ENCODE measurements at places on chromosomes 7 and 10.

DNA sequence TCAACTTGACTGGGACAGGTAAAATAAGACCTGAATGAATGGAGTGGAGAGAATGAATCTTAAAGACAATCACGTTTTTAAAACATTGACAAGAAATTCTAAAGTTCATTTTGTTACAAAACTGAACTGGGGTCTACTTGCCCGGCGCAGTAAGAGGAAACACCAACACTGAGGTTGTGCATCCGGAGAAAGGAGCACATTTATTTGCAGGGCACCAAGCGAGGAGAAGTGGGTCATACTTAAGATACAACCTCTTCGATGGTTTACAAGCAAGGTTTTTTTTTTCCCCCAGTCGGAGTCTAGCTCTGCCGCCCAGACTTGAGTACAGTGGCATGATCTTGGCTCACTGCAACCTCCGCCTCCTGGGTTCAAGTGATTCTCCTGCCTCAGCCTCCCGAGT is 3.4 kb upstream of the REPIN1 start:
- DNase-seq, result no peak

DNA sequence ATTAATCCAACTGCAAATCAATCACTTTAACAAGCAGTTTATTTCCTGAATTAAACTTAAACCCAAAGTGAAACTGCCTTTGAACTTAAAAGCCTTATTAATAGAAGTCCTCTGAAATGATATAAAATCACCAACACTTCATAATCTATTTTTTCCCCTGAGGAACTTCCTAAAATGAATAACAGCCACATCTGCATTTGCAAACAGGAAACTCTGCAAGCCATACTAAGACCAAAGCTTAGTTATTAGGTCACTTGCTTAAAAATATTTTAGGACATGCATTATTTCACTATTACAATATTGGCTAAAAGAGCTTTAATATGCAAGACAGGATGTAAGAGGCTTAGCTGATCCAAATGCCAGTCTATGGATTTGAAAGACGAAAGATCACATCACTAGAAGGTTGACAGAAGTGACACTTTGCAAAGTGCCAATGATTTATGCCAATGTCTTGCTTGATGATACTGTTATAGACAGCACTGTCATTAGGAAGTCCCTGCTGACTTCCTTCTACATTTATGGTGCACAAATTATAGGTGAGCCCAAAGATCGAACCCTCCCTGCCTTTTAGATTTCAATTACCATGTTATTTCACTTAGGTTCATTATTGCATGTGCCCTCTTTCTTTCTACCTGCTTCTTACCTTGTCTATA is 99.9 kb upstream of the SKAP2 start:
- DNase-seq, result no peak

- DNase-seq, result no peak
Observed at GRCh38 chr7:101299511-101300464, 21.8 kb downstream of the IFT22 start.

GRCh38 chr10:33005322-33006301 is 47.6 kb upstream of the ITGB1 start:
- peak; percentile 98 for DNase-seq

DNA sequence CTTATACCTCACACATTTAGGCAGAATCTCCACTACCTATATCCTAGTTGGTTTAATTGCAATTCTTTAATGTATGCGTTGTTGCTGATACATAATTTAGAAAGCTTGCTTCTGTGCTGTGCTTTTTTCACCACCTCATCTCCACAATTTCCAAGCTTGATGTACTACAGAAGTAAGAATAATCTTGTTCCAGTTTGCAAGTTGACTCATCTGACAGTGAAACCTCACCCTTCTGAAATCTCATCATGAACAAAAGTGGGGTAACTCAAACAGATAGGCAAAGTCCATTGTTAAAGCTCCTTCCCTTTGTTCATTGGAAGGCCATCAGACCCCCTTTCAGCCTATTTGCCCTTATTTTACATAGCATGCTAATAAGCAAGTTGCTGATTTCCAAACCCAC is 13.6 kb downstream of the EIF4EBP2 start:
- DNase-seq, result peak; percentile 10

DNA sequence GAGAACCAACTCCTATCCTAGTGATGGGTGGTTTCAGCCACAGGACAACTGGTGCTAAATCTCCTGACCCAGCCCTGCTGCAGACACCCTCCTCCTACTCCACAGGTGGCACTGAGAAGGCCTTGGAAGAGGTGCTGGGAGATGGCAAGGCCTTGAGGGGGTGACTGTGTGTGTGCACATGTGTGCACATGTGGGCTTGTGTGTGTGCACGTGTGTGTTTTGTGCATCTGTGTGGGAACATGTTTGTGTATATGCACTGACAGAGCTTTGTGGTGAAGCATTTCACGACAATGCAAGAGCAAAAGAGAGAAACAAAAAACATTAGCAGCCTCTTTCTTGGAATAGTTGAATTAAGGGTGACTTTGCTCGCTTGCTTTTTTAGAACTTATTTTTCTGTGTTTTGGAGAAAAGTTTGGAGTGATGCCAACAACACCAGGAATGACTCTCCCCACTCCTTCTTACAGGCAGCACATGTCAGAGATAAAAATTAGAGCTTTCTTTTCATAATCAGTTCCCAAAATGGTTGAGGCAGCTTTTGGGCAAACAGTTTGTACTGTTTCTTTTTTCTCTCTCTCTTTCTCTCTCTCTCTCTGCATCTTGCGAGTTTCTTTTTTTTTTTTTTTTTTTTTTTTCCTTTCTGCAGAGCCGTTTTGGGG is 69.5 kb downstream of the SEC61G start:
- no peak for DNase-seq

GRCh38 chr10:100155936-100156335 is 29.9 kb downstream of the ERLIN1 start:
- DNase-seq, result no peak

DNA sequence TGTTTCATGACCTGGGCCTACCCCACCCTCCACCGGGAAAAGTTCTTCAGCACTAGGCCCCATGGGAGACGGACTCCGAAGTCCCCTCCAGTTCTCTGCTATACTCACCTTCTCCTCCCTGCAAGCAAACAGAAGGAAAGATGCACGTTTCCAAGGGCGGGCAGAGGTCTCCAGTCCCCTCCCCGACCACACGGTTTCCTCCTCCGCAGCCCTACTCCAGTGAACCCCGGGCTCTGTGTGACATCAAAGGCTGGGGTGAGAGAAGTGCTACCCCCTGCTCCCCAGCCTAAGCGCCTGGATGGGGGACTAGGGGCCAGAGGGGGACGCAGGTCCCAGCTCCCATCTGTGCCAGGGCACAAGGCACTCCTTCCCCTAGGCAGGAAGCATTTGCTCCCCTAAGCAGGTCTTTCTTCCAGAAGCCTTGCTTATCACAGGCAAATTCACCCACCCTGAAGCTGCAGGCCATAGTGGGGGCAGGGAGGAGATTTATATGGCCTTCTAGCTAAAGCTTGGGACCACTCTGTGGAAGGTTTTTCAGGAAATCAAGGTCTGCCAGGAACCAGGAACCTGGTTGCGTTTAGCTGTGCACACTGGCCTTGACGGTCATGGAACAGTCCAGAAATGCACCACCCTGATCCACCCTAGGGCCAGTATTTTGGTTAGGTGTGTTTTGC is 52.8 kb downstream of the ASB13 start:
- no peak for DNase-seq

DNA sequence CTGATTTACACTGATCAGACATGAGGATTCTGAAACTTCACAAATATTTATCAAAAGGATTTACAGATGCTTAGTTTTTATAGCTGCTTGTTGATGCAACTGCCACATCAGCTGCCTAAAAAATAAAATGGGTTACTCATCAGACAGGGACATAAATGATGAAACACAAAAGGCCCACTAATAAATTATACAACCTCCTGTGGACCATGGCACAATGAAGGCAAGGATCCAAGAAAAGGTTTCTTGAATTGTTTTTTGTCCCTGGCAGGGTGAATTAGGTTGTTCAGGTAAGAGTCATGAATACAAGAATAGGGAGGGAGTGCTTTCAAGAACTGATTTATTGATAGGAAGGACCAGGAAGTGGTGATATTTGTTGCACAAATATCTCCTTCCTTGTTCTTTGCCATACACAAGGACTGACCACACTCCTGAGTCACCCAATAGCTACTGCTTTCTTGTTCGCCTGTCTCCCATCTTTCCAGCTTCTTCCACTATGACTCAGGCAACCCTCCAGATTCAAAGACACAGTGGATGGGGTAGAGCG is 234.5 kb downstream of the AHR start:
- peak; percentile 95 for DNase-seq

DNA sequence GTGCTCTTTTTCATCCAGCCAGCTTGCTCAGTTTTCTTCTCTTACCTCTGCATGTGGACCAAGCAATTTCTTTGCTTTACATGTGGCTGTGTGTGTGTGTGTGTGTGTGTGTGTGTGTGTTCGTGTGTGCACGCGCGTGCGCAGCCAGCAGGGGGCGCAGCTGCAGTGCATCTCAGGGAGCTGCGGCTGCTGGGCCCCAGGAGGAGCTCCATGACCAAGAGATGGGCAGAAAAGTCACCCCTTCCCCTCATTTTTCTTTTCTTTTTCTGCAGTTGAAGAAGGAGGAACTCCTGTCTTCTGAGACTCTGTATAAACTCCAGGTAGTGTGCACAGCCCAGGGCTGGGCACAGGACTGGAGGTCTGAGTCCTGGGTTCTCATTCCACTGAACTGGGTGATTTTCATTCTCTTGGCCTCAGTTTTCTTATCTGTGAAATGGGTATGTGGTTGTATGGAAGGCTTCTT is 41.8 kb downstream of the BLNK start:
- peak; percentile 67 for DNase-seq

- DNase-seq, result peak; percentile 96
Observed at GRCh38 chr10:17504547-17505245, 50.3 kb upstream of the ST8SIA6 start.

- no peak for DNase-seq
Observed at GRCh38 chr7:158934628-158935027, 78.3 kb downstream of the DYNC2I1 start.

DNA sequence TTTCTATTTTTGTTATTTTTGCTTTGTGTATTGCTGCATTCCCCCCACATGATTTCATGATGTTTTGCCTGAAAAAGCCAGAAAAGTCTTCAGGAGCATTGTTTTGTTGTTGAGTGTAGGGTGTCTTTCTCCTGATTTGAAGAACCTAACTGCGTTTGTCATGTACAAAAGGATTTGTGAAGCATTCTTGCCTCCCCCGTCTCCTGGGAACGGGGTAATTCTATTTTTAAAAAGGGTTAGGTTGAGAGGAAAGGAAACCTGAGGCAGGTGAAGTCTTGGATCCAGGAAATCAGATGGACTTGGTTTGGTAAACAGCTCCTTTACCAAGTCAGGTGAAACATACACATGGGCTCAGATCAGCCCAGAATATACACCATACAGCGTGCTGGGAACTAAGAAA is 26.0 kb upstream of the BTBD16 start:
- no peak for DNase-seq

GRCh38 chr10:78924319-78925003 is 144.3 kb upstream of the ZMIZ1 start:
- DNase-seq, result no peak

DNA sequence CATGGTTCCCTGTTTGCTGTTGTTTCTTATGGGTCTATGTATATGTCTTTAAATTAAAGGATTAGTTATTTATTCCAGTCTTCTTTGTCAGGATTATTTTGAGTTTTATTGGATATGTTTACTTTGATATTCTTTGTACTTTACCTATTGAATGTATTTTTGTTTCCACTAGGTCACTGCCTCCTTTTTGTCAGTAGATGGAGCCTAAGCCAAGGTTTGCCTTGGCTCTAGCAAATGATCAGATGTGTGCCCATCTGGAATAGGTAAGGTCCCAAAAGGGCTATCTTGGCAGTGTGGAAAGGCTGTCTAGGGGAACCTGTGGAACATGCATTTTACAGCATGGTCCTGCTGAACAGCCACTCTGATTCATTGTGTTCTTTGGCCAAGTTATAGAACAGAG is 337.3 kb upstream of the GHITM start:
- no peak for DNase-seq

DNA sequence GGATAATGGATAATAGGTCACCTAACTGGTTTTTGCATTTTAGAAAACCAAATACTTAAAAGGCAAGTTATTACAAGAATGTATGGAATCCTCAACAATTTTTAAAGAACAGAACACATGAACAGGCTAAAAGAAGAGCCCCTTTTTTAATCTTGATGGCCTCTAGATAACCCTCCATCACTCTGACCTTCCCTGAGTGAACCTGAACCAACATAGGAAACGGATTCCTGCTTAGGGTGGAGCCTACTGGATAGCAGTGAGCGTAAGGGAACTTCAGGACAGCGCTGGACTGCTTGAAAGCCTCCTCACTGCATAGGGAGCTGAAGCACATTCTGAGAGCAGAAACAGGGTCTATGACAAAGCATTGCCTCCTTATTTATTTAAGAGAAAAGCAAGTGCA is 20.5 kb downstream of the TRPV5 start:
- no peak for DNase-seq

- no peak for DNase-seq
Observed at GRCh38 chr10:26025523-26025922, 91.5 kb downstream of the MYO3A start.

GRCh38 chr7:91636129-91636724 is 244.3 kb downstream of the MTERF1 start:
- peak; percentile 32 for DNase-seq

GRCh38 chr10:10829576-10829975 is 188.1 kb upstream of the CELF2 start:
- DNase-seq, result no peak

DNA sequence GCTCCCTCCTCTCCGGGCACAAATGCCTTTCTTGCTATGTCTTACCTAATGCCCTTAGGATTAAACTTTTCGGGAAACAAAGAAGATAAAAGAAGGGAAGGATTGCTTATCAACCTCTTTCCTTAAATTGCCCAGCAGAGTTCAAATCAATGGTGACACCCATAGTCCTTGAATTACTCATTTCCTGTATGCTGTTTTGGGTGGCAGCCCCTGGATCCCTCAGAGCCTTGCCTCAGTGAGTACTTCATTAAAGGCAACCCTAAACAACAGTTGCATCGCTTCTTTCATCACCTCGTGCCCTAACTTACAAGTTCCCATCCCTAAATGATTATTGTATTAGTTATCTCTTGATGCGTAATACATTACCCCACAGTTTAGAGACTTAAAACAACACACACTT is 31.6 kb upstream of the WAPL start:
- no peak for DNase-seq

DNA sequence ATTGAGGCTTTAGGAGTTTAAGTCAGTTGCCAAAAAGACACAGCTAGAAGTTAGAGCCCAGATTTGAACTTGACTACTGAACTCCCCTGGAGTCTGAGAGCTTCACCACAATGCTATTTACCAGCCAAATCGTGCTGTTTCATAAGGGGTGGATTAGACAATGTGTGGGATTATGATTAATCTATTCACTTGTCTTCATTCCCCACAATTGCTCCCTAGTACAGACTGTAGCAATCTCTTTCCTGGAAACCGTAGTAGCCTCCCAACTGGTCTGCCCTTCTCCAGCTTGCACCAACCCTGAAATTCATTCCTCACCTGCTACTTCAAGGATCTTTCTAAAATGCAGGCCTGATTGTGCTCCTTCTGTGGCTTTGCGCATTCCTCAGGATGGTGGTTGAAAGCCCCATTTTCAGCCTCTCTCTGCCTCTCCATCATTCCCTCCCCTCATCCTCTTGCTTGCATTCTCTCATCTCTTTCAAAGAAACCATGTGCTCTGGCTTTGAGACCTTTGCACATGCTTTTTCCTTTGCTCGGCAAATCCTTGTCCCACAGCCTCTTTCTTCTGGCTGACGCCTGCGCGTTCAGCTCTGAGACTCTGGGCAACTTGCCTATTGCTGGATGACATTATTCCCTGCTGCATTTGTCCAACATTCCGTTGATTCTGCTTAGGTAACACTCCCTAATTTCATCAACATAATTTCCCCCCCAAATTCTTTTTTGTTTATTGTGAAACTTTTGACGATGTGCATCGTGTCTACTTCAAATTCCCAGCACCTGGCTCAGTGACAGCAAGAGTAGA is 145.1 kb downstream of the ADRA2A start:
- DNase-seq, result no peak

- DNase-seq, result no peak
Observed at GRCh38 chr10:122331615-122332446, 42.7 kb upstream of the PLEKHA1 start.
